ENCODE measurements at places on chromosomes 4 and X.

GRCh38 chr4:36665985-36666527, 384.6 kb downstream of the DTHD1 start:
- no peak for DNase-seq

GRCh38 chr4:73335679-73336078, 68.4 kb upstream of the ALB start:
- no peak for DNase-seq

- no peak for DNase-seq
Observed at GRCh38 chr4:145108128-145108527, 10.0 kb downstream of the ABCE1 start.

GRCh38 chr4:68316193-68316969, 33.5 kb downstream of the YTHDC1 start:
- DNase-seq: no peak

- no peak for DNase-seq
Observed at GRCh38 chrX:2875798-2876399, 47.2 kb downstream of the GYG2 start.

GRCh38 chr4:122163301-122163700, 11.2 kb downstream of the BLTP1 start:
- no peak for DNase-seq

All from RCC 7860 (cell line).